DMS79 treated with DMSO at 0.1 percent for 48 hours (cell line): ENCODE measurements at places on chromosomes 13 and 19.

- DNase-seq, result no peak
Measured at GRCh38 chr13:113077566-113077952, 28.0 kb upstream of the F7 start.

- no peak for DNase-seq
Measured at GRCh38 chr19:33612928-33613619, 8.7 kb upstream of the CHST8 start.

DNA sequence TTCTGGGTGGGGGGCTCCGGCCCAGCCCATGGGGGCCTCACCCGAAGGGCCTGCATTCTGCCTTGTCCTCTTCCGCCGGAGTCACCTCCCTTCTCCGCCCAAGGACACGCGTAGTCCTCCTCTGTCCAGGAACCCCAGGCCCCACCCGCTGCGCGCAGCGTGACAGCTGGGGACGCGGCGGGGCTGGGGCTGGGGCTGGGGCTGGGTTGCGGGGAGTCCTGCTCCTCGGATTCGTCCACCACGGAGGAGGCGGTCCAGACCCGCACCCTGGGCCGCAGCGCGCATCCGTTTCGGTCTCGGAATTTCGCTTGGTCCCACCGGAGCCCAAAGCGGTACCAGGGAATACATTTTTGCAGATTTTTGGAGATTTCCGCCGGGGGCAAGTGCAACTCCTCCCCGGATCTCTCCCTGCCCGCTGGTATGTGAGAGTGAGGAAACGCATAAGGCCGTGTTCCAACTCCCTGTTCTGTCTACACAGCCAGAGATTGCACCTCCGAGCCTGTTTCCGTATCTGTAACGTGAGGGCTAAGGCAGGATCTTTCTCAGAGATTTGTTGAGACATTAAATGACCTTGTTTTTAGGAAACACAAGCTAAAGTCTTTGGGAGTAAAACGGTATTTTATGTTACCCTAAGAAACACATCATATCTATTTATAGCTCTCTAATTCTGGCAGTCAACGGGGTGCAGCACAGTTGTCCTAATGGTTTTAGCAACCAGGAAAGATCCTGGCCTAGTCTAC, at the start of gene COX7A1:
TSS of gene COX7A1 (minus strand) at position 96 of the 740 bp plus-strand sequence. CDS start at position 56, 40 bp downstream.
- DNase-seq, result no peak

- no peak for DNase-seq
Measured at GRCh38 chr19:2608602-2608922, 93.9 kb downstream of the GNG7 start.

DNA sequence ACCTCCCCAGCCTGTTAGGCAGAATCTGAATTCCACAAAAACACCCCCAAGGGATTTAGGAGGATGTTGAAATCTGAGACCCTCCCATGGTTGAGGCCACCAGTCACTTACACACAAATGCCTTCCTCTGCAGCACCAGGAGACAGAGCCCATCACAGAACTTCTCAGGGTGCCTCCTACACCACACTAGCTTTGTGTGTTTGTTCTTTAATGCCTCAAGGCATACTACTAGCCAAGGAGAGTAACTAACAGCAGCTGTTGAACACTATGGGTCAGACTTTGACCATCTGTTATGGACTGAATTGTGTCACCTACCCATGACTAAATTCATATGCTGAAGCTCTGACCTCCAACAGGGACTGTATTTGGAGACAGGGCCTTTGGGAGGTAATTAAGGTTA, 9.5 kb upstream of the MED26 start:
- no peak for DNase-seq

DNA sequence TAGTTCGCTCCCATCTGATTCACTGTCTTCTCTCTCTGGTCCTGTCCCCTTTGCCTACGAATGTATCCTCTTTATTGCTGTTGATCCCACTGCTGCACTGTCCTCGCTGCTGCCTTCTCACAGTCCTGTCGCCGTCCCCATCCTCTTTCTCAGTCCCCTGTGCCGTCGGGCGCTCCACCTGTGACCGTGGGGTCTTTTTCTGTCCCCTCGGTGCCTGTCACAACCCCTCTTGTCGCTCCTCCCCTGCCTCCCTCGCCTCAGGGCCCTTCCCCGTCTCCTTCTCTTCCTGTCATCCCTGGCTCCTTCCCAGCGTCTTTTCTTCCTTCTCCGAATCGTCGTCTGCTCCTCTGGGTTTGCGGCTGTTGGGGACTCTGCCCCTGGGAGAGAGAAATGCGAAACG, 32.3 kb downstream of the SYT3 start:
- DNase-seq, result no peak

GRCh38 chr13:101384929-101385328, 31.4 kb downstream of the NALCN start:
- DNase-seq, result no peak

GRCh38 chr13:27631665-27632064, 10.0 kb downstream of the POLR1D start:
- no peak for DNase-seq

- no peak for DNase-seq
Measured at GRCh38 chr13:33441015-33441414, 155.5 kb upstream of the STARD13 start.

DNA sequence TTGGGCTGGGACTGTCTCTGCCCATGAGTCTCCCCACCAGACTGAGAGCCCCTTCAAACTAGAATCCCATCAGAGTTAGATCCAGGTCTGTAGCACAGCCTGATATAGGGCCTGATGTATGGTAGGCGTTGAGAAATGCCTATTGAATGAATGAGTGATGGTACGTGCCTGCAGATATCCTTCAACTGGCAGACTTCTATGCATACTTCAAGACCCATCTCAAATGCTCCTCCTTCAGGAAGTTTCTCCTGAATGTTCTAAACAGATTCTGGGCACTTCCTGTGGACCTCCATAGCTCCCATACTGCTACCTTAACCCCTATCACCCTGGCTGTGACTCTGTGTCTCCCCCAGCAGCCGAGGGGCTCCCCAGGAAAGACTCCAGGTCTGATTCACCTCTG, 48.2 kb downstream of the KCNC3 start:
- DNase-seq, result no peak

DNA sequence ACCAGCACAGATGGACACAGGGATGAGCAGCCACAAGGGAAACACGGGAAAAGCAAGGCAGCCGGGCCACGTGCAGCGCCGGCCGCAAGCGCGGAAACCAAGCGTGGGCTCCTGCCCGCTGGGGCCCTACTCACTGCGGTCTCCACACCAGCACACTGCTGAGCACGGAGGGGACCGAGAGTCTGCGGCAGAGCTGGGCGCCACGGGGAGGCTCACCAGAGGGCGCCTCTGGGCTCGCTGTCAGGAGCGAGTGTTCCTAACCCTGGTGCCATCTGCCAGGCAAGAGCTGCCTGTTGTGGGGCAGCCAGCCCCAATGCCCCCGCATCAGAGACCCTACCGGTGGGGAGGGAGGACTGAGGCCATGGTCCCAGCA, 26.5 kb downstream of the MPND start:
- peak; percentile 14 for DNase-seq

- DNase-seq, result no peak
Measured at GRCh38 chr13:40207001-40207478, 459.4 kb downstream of the FOXO1 start.

- no peak for DNase-seq
Measured at GRCh38 chr19:53521373-53522202, 16.4 kb upstream of the ZNF331 start.

DNA sequence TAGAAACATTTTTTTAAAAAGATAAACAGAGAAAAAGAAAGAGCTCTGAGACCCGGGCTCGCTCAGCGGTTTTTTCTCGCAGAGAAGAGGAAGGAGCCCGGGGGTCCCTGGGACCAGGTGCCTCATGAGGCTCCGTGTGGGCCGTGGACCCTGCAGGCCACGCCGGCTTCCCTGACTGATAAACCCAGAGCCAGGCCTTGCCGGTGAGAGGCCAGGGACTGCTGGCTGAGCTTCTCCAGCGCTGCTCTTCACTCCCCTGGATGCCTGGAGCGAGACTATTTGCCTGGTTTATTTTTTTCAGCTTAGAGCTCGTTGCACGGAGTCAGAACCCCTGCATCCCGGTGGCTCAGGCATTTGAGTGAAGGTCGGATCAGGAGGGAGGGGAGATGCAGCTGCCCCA, 53.4 kb upstream of the F7 start:
- DNase-seq, result no peak
